ENCODE measurements at places on chromosomes 6 and 20. TPM values are rescaled to one million over a fixed set of nuclear protein-coding genes. Genes with fewer than 3 reads are reported as not detected.

The ZBTB2 gene
- 24.5 TPM for total RNA-seq

The SIRPG gene
- total RNA-seq = not detected

The TFAP2A gene
- total RNA-seq = 26.6 TPM

The CRISP2 gene
- not detected for total RNA-seq

The TINAG gene
- not detected for total RNA-seq

The MLN gene
- not detected for total RNA-seq

The LRRC73 gene
- 0.32 TPM for total RNA-seq

The NELFE gene
- 228 TPM for total RNA-seq

The CENPW gene
- total RNA-seq = 43.3 TPM

DNA sequence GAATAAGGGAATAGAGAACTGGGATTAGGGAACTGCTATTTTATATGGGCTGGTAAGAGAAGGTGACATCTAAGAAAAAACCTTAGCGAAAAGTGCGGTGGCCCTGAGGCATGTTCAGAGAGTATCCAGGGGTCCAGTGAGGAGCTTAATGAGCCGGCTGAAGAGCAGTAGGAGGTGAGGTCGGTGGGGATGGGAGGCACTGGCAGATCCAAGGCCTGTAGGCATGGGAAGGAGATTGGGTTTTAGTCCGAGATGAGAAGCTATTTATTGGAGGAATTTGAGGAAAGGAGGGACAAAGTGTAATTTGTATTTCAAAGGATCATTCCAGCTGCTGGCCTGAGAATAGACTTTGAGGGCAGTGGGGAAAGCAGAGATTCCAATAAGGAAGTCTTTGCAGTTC is 123.8 kb downstream of the QKI start:
- no peak for DNase-seq

- DNase-seq = peak; percentile 94
Measured at GRCh38 chr6:167855825-167856425, 29.2 kb downstream of the AFDN start.

- no peak for DNase-seq
Measured at GRCh38 chr6:143117108-143117507, 56.4 kb downstream of the AIG1 start.

- peak; percentile 60 for DNase-seq
Measured at GRCh38 chr6:87105823-87106222, 10.9 kb upstream of the CGA start.

- no peak for DNase-seq
Measured at GRCh38 chr6:10482636-10483257, 38.4 kb upstream of the GCNT2 start.

DNA sequence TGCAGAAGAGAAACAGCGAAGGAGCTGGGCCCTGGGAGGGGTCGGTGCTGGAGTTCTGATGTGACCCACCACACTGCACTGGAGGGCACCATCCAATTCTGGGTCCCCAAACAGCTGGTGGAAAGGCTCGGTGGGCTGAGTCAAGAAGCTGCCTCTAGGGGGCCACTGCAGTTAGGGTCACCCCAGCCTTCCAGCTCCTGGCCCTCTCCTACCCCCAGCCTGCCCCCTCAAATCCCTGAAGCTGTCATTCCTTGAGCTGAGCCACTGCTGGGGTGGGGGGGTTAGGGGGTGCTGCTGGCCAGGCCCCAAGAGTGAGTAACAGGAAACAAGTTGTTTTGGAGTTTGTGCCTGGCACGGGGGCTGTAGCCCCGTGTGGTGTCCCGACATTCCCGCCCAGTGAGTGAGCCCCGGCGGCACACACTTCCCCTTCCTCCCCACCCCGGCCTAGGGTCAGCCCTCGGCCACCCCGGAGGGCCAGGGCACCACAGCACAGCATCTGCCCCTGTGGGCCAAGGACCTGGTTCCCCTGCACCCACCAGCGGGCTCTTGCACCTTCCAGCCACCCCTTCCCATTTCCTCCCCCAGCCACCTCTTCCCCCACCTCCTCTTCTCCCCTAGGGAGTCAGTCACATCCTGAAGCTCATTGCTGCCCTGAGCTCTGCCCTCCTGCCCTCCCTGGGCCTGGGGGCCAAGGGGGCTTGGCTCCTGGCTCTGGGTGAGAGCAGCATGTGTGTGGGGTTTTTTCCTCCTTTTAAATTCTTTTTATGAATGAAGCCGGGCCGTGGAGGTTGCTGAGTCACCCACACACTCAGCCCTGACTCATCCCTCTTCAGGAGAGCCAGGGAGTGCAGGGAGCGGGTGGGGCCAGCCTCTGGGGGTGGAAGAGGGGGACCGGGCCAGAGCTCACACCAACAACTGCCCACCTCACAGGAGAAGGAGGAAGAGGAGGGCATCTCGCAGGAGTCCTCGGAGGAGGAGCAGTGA is 4.6 kb downstream of the SMIM29 start:
- DNase-seq = peak; percentile 98

DNA sequence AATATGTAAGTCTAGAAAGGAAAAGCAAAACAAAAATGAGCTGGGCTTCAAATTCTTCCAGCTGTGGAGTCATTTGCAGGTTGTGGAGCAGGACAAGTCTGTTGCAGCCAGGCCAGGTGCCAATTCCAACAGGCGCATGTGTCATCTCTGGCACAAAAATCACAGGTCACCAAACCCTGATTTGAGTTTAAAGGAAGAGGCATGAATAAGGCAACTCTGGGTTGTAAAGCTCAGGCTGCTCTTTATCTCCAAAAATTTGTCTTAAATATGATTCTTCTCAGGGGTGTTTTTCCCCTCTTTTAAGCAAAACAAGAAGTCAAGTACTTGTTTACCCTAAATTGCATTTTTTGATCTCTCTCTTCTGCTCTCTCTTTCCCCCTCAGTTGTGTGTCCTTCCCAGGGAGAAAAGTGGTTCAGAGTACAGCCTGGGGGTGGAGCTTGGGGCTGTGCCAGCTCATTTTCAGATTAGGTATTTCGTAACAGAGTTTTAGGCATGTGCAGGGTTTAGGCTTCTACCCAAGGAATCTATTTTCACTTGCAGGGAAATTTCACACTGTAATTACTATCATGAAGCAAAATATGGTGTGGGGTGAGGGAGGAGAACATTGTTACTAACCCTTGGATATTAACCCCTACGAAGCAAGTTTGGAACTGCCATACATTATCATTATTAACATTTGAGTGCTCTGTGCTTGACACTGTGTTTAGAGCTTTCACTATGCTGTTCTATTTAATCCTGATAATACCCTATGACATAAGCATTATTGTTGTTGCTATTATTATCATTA is 8.3 kb upstream of the NCOA3 start:
- peak; percentile 88 for DNase-seq

- no peak for DNase-seq
Measured at GRCh38 chr6:18042536-18043145, 55.2 kb upstream of the KIF13A start.

Data from M059J (cell line).